Lung (tissue), 17 donors: ENCODE measurements at places on chromosomes 6 and 20. TPM values are rescaled to one million over a fixed set of nuclear protein-coding genes. Genes with fewer than 3 reads are reported as not detected.

The PPIL6 gene
- 18.0 TPM for total RNA-seq

DNA sequence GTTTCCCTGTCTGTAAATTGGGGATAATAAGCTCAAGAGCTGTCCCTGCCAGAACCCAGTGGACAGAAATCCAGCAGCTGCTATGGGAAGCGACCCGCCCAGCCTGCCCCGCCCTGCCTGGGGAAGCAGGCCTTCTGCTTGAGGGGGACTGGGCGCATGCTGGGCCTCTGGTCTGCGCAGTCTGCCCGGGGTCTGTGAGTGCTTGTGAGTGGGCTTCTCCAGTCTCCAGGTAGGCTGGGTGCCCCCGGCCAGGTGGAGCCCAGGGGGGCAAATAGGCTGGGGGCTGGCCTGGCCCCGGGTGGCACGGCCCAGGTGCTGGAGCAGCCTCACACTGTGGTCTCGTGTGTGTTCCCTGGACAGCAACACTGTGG lies 648 bp upstream of the RBBP8NL start:
- H3K27ac ChIP-seq, result peak overlapping the region; percentile 9
- peaks cover 4% of the 10 kb centered on the region for H3K4me1 ChIP-seq

- H3K27me3 ChIP-seq, result peaks cover 1% of the 10 kb centered on the region
- DNase-seq, result no peak
- no peak overlapping the region for H3K4me3 ChIP-seq
Measured at GRCh38 chr6:70172252-70172651, 130.6 kb downstream of the COL9A1 start.

GRCh38 chr20:44938637-44939036 lies 21.6 kb downstream of the TOMM34 start:
- no peak overlapping the region for H3K4me3 ChIP-seq
- H3K36me3 ChIP-seq, result peaks cover 41% of the 10 kb centered on the region
- H3K27me3 ChIP-seq, result no peaks in the 10 kb centered on the region
- no peaks in the 10 kb centered on the region for H3K4me1 ChIP-seq

DNA sequence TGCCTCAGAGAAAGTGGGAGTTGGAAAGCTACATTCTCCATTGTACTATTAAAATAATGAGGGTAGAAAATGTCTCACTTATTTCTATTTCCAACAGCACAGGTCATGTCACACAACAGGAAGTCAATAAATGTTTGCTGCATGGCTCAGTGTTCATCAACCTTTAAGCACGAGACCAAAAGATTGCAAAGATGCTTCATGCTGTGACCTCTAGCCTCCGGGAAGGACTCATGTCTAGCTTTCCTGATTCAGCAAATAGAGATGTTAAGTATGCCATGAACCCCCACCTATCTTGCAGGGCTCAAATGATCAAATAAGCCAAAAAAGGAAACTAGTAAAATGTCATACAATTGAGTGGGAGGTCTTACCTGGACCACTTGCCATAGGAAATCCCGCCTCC lies 57.4 kb downstream of the NCOA6 start:
- H3K4me1 ChIP-seq, result no peaks in the 10 kb centered on the region
- no peak for DNase-seq
- no peak overlapping the region for H3K4me3 ChIP-seq
- no peak overlapping the region for H3K27ac ChIP-seq
- H3K36me3 ChIP-seq, result peaks cover 51% of the 10 kb centered on the region
- H3K27me3 ChIP-seq, result no peaks in the 10 kb centered on the region

GRCh38 chr6:156021746-156022396 lies 566.2 kb upstream of the NOX3 start:
- H3K4me3 ChIP-seq, result no peak overlapping the region
- no peaks in the 10 kb centered on the region for H3K27me3 ChIP-seq
- no peaks in the 10 kb centered on the region for H3K4me1 ChIP-seq
- DNase-seq, result peak; percentile 31
- no peaks in the 10 kb centered on the region for H3K36me3 ChIP-seq

DNA sequence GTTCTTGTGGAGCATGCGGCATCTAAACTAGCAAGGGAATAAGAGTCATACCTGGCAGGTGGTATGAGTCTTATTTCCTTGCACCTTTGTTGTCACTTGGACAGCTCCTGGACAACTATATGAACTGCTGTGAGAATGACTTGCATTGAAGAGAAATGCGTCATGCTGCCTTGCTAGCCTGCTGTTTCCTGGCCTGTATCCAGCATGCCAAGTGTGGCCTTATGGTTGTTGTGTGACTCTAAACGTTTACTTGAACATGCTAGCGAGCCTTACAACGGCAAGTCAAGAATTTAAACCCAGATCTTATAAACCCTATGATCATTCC lies 90.4 kb downstream of the CEP162 start:
- no peak overlapping the region for H3K4me3 ChIP-seq
- no peaks in the 10 kb centered on the region for H3K27me3 ChIP-seq
- H3K27ac ChIP-seq, result no peak overlapping the region
- DNase-seq, result peak; percentile 5

The GRIK2 gene
- total RNA-seq, result 5.1 TPM

- H3K27me3 ChIP-seq, result peaks cover 3% of the 10 kb centered on the region
- no peak overlapping the region for H3K27ac ChIP-seq
- H3K4me1 ChIP-seq, result no peaks in the 10 kb centered on the region
- H3K36me3 ChIP-seq, result no peaks in the 10 kb centered on the region
Measured at GRCh38 chr6:45586216-45587171, 208.8 kb upstream of the SUPT3H start.

- no peak overlapping the region for H3K27ac ChIP-seq
- no peaks in the 10 kb centered on the region for H3K36me3 ChIP-seq
- no peaks in the 10 kb centered on the region for H3K4me1 ChIP-seq
- no peak overlapping the region for H3K4me3 ChIP-seq
Measured at GRCh38 chr20:13839421-13840092, 54.7 kb downstream of the NDUFAF5 start.

DNA sequence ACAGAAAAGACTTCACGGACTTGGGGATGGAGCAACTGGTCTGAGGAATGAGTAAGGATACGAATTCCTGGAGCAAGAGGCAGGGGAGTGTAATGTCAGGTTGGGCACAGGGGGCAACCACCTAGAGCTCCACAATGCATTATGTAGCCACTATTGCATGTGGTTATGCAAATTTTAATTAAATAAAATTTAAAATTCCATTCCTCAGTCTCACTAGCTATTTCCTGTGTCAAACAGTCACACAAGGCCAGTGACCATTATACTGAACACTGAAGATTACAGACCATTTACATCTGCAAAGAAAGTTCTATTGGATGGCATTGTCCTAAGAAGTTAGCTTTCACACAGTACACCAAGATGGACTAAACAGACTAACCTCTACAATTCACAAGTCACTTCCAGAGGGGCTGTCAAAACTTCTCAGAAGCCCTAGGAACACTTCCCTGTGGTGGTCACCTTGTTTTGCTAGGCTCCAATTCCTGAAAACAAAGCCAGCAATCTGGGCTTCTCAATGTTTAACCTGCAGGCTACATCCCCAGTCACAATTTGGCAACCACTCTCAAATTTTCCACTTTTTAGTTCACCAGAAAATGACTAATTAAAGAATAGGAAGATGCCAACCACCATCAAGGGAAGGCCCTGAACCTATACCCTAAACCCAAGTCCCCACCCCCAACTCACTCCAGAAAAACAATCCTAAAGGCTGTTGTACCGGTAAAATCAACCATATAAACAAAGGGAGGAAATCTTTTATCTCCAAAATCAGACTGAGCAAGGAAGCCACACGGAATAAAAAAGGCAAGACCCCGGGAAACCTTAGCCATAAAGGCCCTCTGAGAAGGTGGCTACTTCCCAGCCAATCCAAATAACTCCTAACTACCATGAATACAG lies 34.2 kb upstream of the C20orf203 start:
- H3K4me3 ChIP-seq, result no peak overlapping the region
- DNase-seq, result no peak
- no peaks in the 10 kb centered on the region for H3K27me3 ChIP-seq
- H3K36me3 ChIP-seq, result peaks cover 11% of the 10 kb centered on the region

The CFAP206 gene
- total RNA-seq, result 15.0 TPM

- peaks cover 19% of the 10 kb centered on the region for H3K36me3 ChIP-seq
- H3K4me1 ChIP-seq, result no peaks in the 10 kb centered on the region
- no peak overlapping the region for H3K27ac ChIP-seq
Measured at GRCh38 chr6:149383371-149383770, 16.7 kb upstream of the SUMO4 start.

- no peaks in the 10 kb centered on the region for H3K4me1 ChIP-seq
- H3K4me3 ChIP-seq, result no peak overlapping the region
- no peak for DNase-seq
- H3K36me3 ChIP-seq, result no peaks in the 10 kb centered on the region
Measured at GRCh38 chr20:2245637-2246036, 50.2 kb upstream of the TGM3 start.

DNA sequence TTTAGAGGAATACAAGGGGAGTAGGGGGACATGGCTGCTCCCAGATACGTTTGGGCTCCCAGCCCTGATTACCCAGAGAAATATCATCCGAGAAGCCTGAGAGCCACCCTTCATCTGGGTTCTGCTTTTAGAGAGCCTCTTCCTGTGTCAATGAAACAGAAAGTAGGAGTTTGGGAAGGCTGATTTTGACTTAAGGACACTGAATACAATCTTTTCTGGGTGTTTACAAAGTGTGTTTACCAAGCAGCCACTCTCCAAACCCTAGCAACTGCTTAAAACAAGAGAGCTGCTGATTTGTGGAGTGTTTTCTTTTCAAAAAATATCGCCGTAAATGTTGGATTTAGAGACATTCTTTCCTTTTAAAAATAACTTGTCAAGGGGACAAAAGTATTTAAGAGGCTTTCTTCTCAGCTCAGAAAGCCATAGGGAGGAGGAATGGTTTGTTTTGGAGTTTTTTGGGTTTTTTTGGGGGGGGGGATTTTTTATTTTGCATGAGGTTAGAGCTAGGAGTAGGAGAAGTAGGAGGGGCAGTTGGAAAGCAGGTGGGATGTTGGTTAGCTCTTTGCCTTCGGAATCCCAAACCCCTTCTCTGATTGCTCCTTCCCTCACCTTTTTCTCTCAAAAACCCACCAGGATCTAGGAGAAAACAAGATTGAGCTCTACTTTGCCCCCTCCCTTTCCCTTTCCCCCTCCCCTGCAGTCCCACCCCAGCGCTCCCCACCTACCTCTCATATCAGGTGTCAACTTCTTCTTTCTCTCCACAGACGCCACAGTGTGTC lies 12.4 kb downstream of the MAFB start:
- no peaks in the 10 kb centered on the region for H3K27me3 ChIP-seq
- peak; percentile 77 for DNase-seq
- H3K4me3 ChIP-seq, result no peak overlapping the region
- H3K36me3 ChIP-seq, result no peaks in the 10 kb centered on the region
- H3K4me1 ChIP-seq, result peaks cover 8% of the 10 kb centered on the region

GRCh38 chr6:47967843-47968242 lies 143.2 kb downstream of the PTCHD4 start:
- no peaks in the 10 kb centered on the region for H3K36me3 ChIP-seq
- no peaks in the 10 kb centered on the region for H3K27me3 ChIP-seq
- DNase-seq, result no peak
- H3K4me1 ChIP-seq, result no peaks in the 10 kb centered on the region
- H3K4me3 ChIP-seq, result no peak overlapping the region

The ZNF165 gene
- total RNA-seq, result 2.6 TPM

The EMILIN3 gene
- 0.06 TPM for total RNA-seq

GRCh38 chr6:30122515-30122914 lies 9.6 kb upstream of the TRIM31 start:
- no peaks in the 10 kb centered on the region for H3K36me3 ChIP-seq
- no peaks in the 10 kb centered on the region for H3K27me3 ChIP-seq
- DNase-seq, result no peak
- H3K4me1 ChIP-seq, result no peaks in the 10 kb centered on the region
- no peak overlapping the region for H3K27ac ChIP-seq
- H3K4me3 ChIP-seq, result no peak overlapping the region

The ETV7 gene
- total RNA-seq, result 1.4 TPM

The MEP1A gene
- total RNA-seq, result 0.09 TPM

GRCh38 chr20:50992733-50993457 lies 30.0 kb downstream of the KCNG1 start:
- no peak overlapping the region for H3K4me3 ChIP-seq
- peak; percentile 41 for DNase-seq
- H3K27ac ChIP-seq, result no peak overlapping the region
- peaks cover 9% of the 10 kb centered on the region for H3K27me3 ChIP-seq
- no peaks in the 10 kb centered on the region for H3K4me1 ChIP-seq

DNA sequence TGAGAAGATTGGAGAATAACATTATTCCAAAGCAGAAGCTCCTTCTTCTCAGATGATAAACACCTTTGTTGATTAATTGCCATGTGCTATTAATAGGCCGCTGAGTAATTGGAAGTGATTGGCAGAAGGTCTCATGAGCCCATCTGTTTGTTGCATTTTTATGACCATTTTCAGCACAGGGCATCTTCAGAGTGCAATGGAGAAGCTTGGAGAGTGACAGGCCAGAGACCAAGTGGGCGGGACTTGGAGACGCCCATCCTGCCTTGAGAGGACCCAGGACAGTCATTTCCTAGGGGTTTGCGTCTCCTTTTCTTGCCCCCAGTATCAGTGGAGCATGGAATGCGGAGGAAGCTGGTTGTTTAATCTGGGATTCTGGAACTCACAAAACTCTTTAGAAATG lies 89.5 kb downstream of the CDH4 start:
- no peaks in the 10 kb centered on the region for H3K36me3 ChIP-seq
- no peak for DNase-seq
- H3K4me1 ChIP-seq, result no peaks in the 10 kb centered on the region
- no peak overlapping the region for H3K4me3 ChIP-seq
- no peak overlapping the region for H3K27ac ChIP-seq

The VNN1 gene
- 3.5 TPM for total RNA-seq

DNA sequence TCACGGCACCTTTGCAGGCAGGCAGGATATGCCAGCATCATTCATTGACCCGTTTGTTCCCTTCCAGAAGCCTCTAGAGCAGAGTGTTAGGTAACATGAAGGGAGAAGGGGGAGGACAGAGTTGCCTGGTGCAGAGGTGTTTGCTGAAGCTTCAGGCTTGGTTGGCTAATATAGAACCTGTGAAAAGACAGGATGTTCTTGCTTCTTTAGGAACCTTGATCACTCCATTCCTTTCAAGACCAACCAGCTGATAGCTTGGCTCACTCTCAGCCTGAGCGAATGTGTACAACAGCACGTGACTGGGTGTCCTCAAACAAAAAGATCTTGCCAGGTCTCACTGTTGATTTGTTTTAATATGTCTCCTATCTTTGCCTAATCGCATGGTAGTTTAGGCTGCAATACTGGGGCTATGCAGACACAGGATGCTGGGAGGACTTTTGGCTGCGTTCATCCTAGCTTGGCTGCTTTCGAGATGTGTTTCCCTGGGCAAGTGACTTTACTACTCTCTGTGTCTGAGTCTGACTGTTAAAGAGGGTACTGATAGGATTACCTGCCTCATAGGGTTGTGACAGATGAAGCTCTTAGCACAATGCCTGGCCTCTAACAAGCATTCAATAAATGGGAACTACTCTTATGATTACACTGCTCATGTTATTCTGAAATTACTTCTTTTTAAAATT lies 16.0 kb downstream of the SHLD1 start:
- no peaks in the 10 kb centered on the region for H3K36me3 ChIP-seq
- no peaks in the 10 kb centered on the region for H3K4me1 ChIP-seq
- no peak for DNase-seq

The TSBP1 gene
- total RNA-seq, result not detected
